ENCODE measurements at places on chromosomes 3 and 15.

GRCh38 chr3:166420071-166420470 is 582.8 kb upstream of the BCHE start:
- no peak for DNase-seq

GRCh38 chr3:180762866-180763265 is 83.6 kb upstream of the CCDC39 start:
- no peak for DNase-seq

DNA sequence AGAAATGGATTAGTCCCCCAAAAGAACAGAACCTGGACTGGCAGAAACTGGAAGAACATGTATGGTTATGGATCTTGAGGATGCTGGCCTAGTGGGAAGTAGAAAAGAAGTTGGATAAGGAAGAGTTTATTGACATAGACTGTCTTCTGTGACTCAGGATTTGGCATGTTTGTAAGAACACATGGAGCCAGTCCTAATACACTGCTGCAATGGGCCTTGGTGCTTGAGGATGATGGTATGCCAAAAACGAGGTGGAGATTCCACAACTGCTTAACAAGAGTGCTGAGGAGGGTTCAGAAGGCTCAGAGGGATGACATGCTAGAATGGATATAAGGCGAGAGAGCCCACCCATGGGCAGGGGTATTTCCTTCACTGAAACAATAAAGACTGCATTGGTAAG is 22.4 kb downstream of the LZTFL1 start:
- DNase-seq = no peak

DNA sequence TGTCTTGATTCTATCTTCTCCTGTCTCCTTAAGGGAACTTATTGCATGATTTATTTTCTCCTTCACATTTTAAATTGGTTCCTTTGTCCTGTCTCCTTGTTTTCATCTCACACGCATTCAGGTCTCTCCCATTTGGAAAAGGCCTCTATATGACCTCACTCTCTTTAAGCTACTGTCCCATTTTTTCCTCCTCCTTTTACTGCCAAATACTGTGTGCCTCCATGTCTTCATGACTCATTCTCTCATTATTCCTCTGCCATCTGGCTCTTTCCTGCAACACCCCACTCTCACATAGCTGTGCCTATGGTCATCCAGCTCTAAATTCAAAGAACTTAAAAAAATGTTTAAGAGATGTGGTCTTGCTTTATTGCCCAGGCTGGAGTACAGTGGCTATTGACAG is 48.0 kb downstream of the TYRO3 start:
- no peak for DNase-seq

- no peak for DNase-seq
Observed at GRCh38 chr3:30604558-30604957, 1.8 kb upstream of the TGFBR2 start.

GRCh38 chr3:97968376-97968775 is 3.9 kb downstream of the RIOX2 start:
- no peak for DNase-seq

- DNase-seq = no peak
Observed at GRCh38 chr15:100937171-100937570, 18.0 kb downstream of the LRRK1 start.

GRCh38 chr3:113698956-113699355 is 2.5 kb upstream of the USF3 start:
- DNase-seq = no peak

DNA sequence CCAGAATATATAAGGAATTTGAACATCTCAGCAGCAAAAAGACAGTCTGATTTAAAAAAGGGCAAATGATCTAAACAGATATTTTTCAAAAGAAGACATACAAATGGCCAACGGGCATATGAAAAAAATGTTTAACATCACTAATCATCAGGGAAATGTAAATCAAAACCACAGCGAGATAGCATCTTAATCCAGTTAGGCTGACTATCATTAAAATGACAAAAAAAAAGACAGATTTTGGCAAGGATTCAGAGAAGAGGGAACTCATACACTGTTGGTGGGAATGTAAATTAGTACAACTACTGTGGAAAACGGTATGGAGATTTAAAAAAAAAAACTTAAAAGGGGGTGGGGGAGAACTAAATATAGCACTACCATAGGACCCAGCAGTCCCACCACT is 47.9 kb downstream of the RNF13 start:
- DNase-seq = no peak

Data from mucosa of gallbladder (tissue), 1 donor.